A549 (cell line): ENCODE measurements at places on chromosomes 2 and 18.

DNA sequence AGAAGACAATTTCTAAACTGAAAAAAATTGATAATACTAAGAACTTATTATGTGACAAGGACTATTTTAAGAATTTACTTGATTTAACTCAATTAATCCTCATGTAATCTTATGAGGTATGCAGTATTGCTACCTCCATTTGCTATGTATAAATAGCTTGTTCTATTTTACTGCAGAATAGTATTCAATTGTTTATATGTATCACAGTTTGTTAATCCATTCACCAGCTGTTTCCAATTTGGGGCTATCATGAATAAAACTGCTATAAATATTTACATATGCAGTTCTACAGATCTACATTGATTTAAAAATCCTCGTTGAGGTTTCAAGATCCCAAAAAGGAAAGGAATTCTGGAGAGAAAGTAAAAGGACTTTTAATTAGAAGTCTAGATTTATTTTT lies 54.8 kb upstream of the DOCK10 start:
- DNase-seq: no peak

GRCh38 chr2:109065391-109065734 lies 63.6 kb upstream of the SH3RF3 start:
- no peak for DNase-seq

GRCh38 chr2:9535177-9535576 lies 20.5 kb downstream of the ADAM17 start:
- DNase-seq: no peak

DNA sequence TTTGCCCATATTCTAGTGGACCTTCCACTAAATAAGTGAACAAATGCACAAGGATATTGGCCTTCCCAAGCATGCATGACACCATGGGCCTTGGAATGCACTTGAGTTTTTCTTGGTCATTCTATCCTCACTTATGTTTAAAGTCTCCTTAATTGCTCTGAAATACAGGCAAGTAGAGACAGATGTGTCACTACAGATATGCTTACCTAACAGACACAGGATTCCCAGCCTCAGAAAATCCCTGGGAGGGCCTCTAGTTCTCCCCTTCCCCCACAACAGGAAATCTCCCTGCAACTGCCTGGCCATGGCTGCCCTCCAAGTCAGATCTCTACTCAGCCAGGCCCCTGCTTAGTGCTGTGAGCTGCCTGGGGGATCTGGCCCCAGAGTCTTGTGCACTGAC lies 445.2 kb downstream of the IRS1 start:
- no peak for DNase-seq

- DNase-seq: no peak
Observed at GRCh38 chr2:240137596-240138253, 1.6 kb upstream of the COPS9 start.

DNA sequence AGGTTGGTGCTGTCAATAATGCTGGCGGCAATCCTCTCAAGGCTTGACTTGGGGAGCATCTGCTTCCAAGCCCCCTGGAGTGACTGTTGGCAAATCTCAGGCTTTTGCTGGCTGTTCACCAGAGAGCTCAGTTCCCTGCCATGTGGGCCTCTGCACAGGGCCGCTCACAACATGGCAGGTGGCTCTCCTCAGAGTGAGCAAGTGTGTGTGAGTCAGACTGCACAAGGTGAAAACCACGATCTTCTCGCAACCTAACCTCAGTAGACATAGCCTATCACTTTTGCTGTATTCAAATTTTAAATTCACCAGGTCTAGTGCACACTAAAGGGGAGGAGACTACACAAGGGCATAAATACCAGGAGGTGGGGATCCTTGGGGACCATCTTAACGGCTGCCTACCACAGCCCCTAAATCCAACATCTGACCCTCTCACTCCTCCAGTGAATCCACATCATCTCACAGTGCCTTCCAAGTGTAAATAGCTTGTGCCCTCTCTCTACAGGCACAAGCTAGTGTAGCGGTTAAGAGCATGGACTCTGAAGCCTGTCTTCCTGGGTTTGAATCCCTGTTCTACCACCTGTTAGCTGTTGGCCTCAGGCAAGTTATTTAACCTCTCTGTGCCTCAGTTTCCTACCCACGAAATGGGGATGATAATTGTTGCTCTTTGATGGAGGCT lies 187.7 kb upstream of the CXCR4 start:
- no peak for DNase-seq

DNA sequence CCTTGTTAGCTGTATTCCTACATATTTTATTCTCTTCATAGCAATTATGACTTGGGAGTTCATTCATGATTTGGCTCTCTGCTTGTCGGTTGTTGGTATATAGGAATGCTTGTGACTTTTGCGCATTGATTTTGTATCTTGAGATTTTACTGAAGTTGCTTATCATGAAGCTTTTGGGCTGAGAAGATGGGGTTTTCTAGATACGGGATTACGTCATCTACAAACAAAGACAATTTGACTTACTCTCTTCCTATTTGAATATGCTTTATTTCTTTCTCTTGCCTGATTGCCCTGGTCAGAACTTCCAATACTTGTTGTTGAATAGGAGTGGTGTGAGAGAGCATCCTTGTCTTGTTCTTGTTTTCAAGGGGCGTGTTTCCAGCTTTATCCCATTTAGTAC lies 569.8 kb upstream of the NRXN1 start:
- DNase-seq: no peak

DNA sequence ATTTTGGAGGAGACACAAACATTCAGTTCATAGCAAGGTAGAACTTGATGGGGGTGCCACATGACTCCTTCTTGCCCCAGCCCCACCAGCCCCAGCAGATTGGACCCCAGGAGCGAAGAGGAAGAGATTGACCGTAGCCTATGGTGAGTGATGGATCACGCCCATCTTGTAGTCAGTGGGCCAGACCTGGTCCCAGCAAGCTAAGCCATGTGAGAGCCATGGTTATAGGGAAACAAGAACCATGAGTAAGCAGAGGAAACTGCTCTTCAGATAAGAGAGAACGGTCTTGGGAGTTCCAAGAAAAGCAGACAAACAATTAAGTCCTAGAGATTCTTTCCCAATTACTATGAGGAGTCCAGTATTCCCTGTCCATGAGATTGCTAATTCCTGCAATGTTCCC lies 4.6 kb upstream of the TCF4 start:
- no peak for DNase-seq

DNA sequence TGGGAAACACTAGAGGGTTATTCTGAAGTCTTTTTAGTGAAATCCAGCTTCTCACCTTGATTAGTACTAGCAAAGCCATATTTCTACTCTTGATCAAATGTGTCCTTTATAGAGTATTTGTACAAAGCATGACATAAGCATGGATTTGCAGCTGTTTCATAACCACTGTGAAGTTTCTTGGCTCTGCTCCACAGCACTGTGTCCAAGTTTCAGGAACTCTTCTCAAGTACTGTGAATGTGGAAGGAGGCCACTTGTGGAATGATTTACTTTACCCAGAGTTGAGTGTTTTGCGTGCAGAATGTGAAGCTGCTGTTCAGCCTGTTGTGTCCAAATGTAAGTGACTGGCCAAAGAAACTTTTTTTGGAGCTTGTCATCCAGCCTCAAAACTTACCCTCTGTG lies 16.2 kb upstream of the MAPRE2 start:
- peak; percentile 10 for DNase-seq

DNA sequence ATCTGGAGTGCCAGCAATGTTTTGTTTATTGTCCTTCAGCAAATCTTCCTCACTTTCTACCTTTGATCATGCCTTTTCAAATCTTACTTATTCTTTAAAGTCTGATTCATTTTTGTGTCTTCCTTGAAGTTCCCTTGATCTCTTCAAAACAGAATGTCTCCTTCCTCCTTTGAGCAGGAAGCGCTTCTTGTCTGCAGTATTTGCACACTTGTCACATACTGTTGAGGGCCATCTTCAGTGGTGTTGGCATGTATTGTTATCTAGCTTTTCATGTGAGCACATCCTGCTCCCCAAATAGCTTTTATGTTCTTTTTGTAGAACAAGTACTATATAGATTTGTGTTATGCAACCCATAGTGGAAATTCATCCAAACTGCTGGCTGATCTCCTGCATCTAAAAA lies 5.9 kb upstream of the CERS6 start:
- no peak for DNase-seq

DNA sequence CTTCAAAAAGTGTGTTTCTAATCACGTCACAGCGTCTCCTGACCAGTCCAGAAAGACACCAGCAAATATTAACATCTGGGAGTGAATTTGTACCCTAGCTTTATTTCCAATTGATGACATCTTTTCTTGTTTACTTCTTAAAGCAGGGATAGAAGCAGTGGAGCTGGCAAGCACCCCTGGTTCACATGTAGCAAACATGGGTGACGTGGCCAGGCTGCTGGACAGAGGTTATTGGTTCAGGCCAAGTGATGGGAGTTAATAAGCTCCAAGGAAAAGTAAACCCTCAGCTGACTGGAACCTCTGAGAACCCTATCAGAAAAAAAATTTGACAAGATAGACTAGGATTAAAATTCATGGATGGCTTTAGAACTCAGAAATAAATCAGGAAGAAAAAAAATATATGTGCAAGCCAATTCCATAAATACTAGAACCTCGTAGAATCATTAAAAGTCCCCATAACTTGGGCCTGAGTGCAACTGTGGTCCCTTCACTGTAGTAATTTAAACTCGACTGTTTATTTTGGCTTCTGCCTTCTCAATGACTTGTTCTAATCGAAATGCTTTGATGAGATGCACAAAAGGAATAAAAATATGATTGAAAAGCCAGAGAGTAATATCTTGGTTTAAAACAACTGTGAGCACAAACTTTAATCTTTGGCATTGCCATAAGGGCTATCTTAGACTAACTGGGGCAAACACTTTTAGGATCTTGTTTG lies 121.5 kb upstream of the CTAGE1 start:
- DNase-seq: no peak

DNA sequence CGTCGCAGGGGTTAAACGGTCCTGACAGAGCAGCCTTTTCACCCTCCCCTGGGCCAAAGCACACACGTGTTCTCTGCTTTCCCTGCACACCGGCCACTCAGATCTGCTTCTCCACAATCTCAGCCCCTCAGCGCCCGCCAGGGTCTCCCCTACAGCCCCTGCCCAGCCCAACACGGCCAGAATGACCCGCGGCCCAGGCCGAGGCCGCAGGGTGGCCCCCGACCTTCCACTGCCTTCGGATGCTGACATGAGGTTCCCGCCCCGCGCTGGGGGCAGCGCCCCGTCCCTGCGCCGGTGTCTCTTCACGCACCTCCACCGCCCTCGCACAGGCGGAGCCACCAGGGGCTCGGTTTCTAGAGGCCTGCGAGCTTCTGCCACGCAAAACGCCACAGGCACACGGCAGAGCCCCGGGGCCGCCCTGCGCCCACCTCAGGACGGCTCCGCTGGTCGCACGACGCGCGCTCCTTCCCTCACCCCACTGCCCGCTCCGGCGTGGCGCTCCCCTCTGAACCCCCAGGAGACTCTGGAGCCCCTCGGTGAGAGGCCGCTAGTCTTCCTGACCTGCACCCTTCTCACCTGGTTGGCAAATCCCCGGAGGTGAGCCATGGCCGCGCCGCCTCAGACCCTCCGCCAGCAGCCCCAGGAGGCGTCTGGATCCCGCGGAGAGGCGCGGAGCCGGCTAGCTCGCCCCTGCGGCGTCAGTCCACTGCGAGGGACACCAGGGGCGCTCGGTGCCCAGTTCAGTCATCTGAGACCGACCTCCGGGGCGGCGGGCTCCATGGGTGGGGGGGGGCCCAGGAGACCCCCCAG lies 749 bp downstream of the STK25 start:
- DNase-seq: peak; percentile 81

DNA sequence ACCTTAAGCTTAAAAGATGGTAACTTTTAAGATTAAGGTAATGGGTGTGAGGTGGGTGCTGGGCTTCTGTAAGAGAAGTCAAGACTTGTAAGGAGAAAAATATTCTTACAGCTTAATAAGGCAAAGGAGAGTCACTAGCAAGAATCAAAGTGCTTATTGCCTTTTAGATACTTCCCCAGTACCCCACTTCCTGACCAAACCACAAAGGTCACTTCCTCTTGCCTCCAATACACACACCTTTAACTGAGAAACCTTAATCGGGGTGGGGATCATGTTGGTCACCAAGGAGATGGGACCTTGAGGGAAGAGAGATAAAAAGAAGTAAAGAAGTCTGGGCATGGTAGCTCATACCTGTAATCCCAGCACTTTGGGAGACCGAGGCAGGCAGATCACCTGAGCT lies 10.6 kb upstream of the ATG16L1 start:
- DNase-seq: no peak

- peak; percentile 68 for DNase-seq
Observed at GRCh38 chr2:231707625-231707926, 749 bp upstream of the PTMA start.

DNA sequence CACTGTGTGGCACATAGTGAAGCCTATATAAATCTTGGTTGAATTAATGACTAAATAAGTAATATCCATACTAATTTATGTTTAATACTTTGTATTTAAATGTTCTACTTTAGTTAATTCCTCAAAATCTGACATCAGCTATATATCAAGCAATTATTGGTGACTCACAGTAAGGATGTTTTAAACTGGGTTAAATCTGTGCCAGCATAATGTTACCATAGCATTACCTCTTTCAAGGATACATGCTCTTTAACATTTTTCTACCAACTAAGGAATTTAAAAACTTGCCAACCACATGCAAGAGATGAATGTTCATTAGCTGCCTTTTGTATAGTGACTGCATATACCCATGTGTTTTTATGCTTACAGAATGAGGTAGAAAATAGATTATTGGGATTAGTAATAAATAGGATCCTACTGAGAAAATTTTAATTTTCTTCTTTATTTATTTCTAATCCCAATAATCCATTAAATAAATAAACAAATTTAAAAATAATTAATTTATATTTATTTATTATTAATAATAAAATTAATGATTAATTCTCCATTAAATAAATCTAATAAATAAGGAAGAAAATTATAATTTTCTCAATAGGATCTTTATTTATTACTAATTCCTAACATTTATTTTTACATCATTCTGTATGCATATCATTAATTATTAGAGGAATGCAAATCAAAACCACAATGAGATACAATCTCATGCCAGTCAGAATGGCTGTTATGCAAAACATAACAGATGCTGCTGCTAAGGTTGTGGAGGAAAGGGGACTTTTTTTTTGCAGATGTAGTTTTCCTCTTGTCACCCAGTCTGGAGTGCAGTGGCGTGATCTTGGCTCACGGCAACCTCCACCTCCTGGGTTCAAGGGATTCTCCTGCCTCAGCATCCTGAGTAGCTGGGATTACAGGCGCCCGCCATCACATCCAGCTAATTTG lies 410.7 kb upstream of the DSEL start:
- DNase-seq: no peak

- no peak for DNase-seq
Observed at GRCh38 chr2:231780123-231780908, 766 bp downstream of the PDE6D start.

DNA sequence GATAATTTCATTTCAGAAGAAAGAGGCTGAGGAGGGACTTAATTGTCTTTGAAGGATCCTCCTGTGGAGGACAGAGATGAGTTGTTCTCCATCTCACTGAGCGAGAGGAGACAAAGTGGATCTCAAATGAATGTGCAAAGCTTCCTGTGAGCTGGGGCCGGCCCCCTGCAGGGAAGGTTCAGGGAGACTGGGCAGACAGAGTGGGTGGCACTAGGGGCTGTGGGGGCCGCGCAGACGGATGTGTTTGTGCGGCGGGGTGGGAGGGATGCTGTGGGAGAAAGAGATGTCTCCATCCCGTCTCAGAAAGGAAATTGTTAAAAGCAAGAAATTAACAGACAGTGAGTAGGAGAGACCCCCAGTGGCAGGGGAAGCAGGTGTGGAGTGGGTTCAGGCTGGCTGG lies 29.1 kb downstream of the KLHL29 start:
- DNase-seq: no peak
